ENCODE measurements at places on chromosomes 4 and X.

DNA sequence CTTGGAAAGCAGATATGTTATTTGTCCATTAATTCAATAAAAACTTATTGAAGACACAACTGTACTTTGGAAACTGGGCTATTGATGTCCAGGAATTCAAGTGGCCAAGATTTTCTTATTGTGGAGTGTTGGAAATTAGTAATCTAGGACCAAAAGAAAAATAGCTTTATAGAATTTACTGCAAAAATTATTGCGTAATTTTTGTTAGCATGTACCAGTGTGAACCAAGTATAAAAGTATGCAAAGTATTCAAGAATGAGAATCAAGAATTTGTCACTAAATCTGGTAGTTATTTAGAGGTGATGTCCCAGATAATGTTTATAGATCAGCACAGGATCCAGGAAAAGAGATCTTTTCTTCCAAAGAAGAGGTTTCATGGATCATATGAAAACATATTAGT is 468.9 kb upstream of the CTSO start:
- DNase-seq, result no peak

GRCh38 chr4:77376788-77377460 is 219.9 kb downstream of the CCNG2 start:
- no peak for DNase-seq

- DNase-seq, result no peak
Observed at GRCh38 chr4:4440333-4441061, 53.6 kb downstream of the NSG1 start.

- no peak for DNase-seq
Observed at GRCh38 chr4:151555151-151555945, 146.4 kb downstream of the FHIP1A start.

GRCh38 chr4:21921526-21922180 is 26.9 kb downstream of the KCNIP4 start:
- DNase-seq, result no peak

DNA sequence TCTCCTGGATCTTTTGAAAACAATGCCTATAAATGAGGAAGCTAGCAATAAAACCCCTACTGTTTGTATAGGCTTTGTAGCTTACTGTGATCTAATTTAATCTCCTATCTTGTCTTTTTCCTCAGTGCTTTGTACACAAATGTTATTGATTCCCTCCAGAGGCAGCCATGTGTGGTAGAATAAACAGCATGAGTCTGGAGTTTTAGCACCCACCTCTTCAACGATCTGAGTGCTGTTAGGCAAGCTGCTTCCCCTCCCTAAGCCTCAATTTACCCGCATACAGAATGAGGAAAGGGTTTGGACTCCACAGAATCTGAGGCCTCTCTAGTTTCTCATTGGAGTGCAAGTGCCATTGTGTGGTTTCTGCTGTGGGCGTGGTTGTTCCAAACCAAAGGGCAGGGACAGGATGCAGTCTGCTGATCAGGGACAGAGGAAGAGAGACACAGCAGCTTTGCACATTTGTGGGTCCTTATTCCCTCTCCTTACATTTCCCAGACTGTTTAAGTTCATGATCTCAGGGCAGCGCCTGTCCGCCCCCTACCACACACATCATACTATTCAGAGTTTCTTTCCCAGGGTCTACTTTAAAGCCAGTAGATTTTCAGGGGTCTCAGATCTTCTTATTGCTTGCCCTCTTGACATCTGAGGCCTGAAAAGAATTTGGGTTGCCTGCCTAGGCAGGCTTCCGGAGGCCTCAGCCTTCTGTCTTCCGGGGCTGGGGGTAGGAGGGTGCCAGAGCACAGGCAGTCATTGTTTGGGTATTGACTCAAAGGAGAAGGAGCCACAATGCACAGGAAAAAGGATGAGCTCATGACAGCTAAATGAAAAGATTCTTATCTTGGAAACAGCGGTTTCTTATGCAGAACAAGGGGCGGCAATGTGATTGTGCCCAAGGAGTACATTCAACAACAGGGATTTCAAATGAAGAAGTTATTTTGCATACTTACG is 114.9 kb upstream of the TEX13D start:
- no peak for DNase-seq

DNA sequence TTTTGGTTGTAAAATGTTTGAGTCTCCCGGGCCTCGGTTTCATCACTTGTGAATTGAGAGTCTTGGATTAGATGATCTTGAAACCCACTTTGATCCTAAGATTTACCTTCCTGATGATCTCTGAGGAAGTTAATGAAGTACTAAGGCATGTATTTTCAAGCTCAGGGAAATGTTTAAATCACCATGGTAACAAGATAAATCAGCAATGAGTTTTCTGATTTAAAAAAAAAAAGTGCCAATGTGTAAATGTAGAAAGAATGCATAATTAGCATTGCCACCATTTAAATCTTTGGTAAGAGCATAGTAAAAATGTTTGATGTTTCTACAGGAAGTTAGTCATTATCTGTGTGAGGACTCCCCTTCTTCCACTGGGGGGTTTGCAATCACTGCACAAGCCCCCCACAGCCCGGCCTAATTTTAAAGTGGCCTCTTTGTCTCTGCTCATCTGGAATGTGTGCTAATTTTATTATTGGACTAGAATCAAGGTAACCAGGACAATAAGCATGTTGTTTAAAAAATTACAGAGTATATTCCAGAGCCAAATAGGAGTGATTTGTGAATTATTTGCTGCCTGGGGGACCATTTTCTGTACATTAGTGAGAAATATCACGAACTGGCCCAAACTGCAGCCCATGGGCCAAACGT is 93.6 kb downstream of the SLC34A2 start:
- DNase-seq, result no peak

GRCh38 chrX:20463296-20464075 is 196.8 kb upstream of the RPS6KA3 start:
- no peak for DNase-seq

GRCh38 chrX:23904096-23904495 is 3.6 kb downstream of the APOO start:
- no peak for DNase-seq

DNA sequence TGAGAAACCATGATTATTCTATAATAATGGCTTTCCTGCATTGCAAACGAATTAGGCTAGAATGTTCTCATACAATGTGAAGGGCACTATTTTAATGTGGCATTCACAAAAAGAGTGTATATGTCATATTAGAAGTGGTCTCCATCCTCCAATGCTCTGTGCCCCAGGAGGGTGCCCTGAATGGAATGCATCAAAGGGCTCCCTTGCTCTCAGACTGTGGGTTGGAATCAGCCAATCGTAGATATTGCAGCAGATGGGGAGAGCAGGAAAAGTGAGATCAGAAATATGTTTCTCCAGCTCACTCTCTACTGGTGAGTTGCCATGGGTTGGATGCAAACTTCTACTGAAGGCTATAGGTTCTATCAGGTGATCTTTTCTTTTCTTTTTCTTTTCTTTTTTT is 11.9 kb upstream of the NSUN7 start:
- no peak for DNase-seq

DNA sequence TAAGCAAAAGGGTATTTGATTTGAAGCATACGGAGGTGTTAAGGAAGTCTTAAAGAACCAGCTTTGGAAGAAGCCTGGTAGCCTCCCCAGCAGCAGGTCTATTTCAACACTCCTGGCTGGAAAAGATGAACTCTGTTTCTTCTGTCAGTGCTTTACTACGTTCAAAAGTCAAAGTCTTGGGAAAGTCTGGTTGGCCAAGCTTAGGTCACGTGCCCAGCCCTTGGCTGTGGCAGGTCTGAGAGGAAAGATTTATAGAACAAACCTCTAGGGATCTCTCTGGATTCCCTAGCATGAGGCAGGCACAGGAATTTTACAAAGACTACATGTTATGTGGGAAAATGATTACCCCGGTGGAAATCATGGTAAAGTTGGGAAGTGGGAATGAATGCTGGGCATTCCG is 8.6 kb upstream of the ARHGAP10 start:
- DNase-seq, result no peak

DNA sequence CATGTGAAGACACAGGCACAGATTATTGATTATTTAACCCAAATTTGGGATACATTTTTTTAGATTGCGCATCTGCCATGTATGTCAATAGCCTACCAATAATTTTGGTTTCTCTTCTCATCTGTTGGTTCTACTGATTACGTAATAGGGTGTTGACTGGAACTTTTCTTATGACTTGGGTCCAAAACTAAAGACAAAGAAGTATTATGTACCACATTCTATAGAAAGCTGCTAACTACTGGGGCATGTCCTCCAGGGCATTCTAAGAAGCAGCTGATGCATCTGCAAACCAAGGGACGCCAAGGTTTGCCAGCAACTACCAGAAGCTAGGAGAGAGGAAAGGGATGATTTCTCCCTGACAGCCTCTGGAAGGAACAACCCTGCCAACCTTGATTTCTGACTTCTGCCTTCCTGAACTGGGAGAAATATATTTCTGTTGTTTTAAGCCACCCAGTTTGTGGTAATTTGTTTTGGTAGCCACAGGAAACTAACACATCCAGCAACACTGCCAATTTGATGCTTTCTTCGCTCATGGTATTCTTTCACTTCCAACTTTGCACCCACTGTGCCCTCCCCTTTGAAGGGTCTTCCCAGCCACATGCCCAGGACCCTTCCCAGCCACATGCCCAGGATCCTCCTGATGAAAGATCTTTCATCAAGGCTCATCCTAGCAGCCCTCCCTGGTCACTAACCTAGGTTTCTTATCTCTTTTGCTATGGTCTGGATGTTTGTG is 15.9 kb upstream of the TLR1 start:
- DNase-seq, result no peak

DNA sequence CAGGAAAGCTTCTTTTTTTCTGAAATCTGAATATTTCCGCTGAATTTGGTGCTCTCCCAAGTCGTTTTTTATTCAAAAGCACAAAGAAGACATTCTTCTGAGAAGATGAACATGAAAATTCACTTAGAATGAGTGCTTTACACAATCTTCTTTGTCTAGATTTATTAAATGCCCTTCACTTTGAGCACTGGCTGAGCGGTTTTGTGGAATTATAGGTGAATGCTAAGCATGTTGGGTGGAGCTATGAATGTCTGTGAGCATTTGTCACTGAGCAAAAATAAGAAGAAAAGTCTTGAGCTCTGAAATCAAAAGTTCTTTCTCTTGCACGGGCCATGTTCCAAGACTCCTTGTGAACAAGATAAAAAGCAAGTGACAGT is 13.1 kb downstream of the GASK1B start:
- no peak for DNase-seq

DNA sequence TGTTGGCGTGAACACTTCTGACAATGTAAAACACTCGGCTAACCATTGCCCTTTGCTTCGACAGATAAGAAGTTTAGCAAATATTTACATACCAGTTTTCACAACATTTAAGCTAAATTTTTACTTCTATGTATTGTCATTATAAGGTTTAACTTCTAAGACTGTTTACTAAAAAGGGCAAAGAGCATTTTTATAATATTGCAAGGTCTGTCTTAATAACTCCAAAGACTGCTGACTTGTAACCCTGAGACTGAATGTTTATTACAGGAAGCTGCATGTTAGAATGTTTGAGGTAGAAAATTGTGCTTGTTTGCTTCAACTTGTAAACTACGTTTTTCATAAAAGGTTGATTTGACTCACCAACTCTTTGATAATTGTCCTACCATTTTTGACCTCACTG is 213.2 kb upstream of the RPS6KA3 start:
- DNase-seq, result no peak

DNA sequence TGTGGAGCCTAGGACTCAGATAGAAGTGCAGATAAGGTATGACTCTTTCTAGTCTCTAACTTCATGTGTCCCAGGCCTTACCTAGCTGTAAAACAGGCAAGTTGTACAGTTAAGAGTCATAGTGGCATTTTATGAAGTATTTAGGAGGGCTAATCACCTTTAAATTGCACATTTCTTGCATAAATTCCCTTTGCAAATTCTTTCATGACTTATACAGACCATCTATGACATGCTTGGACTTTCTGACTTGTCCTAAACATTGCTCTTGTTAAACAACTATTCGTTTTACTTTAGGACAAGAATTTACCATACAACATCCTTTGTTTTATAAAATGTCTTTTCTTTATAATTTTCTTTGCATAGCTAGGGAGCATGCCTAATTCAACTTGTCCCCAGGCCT is 7.8 kb upstream of the RRAGB start:
- no peak for DNase-seq

DNA sequence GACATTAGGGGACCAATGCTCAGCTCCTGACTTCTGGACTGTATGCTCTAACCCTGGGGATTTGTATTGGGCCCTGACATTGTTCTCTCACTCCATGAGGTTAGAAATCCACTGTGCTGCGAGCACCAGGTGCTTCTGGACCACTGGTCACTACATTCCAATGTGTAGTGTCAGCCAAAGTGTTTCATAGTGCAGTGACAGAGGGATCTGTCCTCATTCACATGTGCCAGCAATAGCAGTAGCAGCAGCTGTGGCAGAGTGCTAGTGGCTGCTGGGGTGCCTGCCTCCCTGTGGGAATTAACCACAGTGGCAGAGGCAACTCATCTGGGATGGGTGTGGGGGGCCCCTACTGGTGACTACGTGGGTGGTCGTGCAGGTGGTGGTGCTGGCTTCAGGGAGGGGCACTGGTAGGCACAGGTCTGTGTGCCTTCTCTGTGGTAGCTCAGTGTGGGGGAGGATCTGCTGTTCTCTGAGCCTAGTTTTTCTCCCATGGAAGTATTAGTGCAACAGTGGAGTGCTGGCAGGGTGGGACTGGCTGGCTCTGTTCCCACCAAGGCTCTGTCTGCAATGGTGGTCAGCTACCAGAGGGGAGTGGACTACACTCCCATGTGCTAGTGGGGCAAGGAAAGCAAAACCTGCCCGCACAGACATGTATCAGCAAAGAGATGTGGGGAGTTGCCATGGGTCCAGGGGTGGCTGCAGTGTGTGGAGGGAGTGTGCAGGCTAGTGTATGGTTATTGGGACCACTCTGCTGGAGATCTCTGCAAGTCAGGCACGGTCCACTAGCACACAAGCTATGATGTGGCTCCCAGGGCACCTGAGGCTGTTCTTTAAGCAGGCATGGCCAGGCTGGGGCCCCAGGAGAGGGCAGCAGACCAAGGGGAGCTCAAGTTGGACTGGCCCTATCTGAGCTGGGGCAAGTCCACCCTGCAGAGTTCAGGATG is 78.5 kb downstream of the SCLT1 start:
- no peak for DNase-seq

- DNase-seq, result no peak
Observed at GRCh38 chrX:146208821-146209220, 391.2 kb downstream of the SLITRK2 start.

- DNase-seq, result no peak
Observed at GRCh38 chr4:130478406-130478805, 1382.5 kb downstream of the C4orf33 start.

DNA sequence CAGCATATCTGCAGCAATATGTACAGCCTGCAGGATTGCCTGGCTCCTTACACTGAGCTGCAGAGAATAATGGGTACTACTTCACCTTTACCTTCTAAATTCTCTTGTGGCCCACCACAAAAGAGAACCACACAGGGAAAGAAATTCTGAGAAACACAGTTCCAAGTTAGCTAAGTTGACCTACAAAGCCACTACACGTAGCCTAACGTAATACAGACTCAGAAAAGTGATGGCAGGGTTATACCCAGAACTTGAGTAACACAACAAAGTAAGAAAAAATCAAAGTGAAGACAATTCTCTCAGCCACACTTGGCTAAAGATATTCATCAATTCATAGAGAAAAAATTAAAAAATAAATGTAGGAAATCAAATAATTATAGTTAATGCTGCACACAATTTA is 26.4 kb upstream of the SRPX start:
- DNase-seq, result no peak

GRCh38 chr4:173212379-173212778 is 43.8 kb downstream of the GALNT7 start:
- DNase-seq, result no peak

Data from cerebellar nuclear complex (tissue), 1 donor.